ENCODE measurements at places on chromosomes 16 and 17.

- peak; percentile 30 for DNase-seq
These were observed 6.2 kb downstream of the PHOSPHO1 start for GRCh38 chr17:49224198-49224996.

DNA sequence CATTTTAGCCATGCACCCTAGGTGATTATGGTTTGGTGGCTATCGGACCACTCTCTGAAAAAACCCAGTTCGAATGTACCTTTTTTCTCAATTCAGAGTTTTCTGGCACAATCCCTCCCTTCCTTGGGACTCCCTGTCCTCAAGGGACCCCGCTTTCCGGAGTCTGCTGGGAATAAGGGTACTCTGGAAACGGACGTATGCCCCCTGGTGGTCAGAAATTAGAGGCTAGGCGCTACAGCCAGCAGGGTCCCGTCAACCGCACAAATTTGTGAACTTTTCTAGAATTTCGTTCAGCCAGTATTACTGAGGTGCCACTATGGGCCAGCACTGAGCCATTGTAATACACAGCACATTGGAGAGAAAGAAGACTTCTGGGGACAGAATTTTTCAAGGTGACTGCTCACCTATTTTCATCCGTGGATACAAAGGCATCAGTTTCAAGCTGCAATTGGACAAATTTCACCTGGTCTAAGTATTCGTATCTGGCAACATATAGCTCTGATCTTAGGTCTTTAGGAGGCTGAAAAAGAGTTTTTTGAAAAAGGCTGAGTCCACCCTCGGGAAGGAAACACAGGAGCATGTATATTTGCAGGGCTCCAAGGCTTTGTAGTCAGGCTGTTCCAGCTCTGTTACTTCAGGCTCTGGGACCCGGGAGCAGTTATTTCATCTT, 27.1 kb upstream of the CRYBA1 start:
- peak; percentile 94 for DNase-seq

DNA sequence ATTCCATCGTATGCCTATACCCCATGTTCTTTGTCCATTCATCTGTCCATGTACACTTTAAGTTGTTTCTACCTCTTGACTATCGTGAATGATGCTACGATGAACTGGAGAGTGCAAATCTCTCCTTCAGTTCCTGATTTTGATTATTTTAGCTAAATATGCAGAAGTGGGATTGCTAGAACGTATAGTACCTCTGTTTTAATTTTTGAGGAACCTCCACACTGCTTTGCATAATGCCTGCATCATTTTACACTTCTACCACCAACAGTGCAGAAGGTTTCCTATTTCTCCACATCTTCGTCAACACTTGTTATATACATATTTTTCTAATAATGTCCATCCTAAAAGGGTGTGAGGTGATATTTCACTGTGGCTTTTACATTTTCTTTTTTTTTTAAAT, 43.9 kb downstream of the SDR42E1 start:
- no peak for DNase-seq

GRCh38 chr17:12269751-12270150, 249.1 kb downstream of the MAP2K4 start:
- no peak for DNase-seq

GRCh38 chr17:40447148-40447644, 3.9 kb downstream of the IGFBP4 start:
- no peak for DNase-seq

GRCh38 chr17:58532555-58532951, 18.1 kb upstream of the MTMR4 start:
- peak; percentile 78 for DNase-seq

GRCh38 chr17:16477255-16477654, 14.7 kb downstream of the LRRC75A start:
- no peak for DNase-seq

- no peak for DNase-seq
These were observed 171.5 kb downstream of the IRF8 start for GRCh38 chr16:86070484-86070883.

DNA sequence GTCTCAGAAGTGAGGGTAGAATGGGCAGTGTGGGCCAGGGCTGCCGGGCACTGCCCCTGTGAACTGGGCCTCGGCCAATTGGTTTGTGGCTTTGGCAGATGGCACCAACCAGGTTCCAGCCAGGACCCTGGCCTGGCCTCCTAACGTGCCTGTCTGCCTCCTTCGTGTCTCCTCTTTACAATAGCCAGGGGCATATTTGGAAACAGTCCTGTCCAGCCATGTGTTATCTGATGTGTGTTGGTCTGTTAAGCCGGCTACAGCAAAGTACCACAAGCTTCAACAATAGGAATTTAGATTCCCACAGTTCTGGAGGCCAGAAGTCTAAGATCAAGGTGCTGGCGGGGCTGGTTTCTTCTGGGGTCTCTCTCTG, 14.6 kb downstream of the CRISPLD2 start:
- DNase-seq, result no peak

DNA sequence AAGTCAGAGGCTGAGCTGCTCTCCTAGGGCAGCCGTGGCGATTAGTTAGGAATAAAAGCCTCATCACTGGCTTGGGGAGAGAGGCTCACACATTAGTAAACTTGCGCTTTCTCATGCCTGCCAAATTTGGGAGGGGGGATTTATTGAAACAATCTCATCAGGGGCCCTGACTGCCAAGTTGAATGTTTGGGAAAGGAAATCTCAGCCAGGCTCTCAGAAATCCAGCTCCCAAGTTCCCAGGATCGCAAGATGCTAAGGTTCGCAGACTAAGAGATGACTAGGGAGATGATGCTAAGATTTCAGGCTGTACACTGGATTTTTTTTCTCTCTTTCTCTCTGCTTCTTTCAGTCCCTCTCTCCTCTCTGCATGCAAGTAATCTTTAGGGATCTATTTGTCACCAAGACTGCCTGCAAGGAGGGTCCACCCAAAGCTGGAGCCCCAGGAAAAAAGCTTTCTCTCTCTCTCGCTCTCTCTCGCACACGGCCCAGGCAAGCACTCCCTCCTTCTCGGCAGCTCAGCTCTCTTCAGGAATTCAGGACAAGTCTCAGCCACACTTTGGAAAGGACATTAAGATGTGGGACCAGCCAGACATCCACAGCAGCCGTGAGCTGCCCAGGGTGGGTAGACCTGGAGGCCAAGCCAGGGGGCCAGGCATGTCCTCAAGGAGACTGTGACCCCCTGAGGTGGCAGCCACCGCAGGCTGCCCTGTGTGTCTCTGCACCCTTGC, 1.4 kb downstream of the GPR139 start:
- no peak for DNase-seq

GRCh38 chr17:78151514-78152008, 5.4 kb downstream of the C17orf99 start:
- DNase-seq, result no peak

DNA sequence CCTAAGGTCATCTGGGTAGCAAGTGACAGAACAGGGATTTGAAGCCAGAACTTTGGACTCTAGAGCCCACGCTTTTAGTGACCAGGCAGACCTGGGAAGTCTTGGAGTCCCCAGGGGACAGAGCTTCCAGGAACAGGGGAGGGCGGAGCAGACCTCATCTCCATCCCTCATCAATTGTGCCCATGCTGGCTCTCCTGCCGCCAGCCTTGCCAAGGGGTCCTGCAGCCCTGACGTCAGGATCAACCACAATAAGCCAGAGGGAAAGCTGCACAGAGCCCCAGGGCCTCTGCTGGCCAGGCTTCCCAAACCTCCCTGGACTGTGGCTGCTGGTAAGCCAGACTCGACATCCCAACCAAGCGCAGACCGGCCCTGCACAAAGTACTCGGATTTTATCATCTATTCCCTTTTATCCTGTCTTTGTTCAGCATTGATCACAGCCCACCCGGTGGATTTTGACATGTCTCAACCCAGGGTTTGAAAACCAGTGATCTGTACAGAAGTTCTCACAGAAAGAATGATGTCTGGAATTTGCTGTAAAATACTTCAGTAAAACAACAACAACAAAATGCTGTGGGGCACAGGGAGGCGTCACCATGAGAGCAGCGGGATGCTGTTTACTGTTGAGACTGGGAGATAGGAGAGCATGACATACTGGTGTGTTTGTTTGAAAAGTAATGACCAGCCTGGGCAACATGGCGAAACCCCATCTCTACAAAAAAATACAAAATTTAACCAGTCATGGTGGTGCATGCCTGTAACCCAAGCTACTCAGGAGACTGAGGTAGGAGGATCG, 11.8 kb downstream of the C16orf74 start:
- no peak for DNase-seq

DNA sequence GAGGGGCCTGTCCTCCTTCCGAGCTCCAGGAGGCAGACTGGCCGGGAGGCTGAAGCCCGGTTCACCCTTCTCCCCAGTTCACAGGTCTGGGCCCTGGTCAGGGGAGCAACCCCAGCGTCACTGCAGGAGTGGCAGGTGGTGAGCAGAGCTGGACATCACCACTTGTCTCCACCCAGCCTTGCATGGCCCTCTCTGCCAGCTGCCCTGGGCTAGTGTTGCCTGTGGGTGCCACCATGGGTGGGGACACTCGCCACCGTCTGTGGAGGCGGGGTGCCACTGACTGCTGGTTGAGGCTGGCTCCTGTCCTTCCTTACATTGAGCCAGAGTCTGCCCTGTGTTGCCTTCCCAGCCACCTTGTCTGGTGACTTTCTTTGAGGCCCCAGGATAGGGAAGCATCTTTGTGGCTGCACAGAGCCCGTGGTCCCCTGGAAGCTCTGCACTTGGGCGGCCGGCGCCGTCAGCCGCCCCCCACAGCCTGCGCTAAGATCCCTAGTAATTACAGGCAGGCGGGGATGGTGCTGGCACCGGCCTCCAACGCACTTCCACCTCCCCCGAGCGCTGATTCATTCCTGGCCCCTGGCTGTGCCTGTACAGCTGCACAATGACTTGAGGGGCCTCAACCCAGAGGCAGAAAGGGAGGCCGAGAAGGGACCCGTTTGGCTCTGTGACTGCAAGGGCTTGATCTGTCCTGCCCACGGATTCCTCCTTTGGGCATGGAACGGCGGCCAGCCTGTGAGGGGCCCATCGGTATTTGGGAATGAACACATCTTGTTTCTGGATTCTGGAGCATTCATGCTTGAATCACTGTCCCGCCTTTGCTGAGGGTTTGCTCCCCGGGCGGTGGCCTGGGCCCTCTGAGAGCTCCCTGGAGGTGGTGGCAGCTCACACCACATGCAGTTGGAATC, 5.2 kb downstream of the BAIAP2 start:
- no peak for DNase-seq

DNA sequence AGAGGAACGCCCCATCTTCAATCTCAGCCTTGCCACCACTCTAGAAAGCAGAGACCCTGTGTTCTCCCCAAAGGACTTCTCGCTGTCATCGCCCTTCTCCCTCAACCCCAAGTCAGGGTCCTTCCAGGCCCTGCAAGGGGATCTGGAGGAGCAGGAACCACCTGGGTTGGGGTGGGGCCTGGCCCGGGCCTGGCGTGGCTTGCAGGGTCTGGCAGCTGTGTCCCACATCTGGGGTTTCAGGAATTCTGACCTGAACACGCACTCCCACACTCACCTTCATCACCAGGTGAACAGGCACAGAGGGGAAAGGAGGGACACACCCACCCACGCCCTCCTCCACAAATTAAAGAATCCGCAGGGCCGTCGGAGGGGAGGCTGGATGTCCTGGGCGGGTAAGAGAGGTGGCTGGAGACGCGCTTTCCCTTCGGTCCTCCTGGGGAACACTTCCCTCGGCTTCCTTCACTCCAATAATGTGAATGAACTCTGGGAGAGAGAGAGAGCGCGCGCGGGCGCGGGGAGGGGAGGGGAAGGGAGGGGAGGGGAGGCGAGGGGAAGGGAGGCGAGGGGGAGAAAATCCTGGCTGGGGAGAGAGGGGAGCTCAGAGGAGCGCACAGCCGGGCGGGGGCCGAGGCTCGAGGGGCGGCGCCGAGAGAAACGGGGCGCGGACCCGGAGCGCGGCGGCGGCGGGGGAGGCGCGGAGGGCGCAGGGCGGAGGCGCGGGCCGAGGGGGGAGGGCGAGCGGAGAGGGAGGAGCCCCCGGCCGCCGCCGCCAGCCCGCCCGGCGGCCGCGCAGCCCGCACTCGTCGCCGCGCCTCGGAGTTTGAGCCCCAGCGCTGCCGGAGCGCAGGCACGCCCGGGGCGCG, at the start of gene CACNG4:
Gene CACNG4, plus strand, starts transcription at position 799 of the 863 bp plus-strand sequence. CDS start 205 bp downstream, outside the sequence.
- peak; percentile 53 for DNase-seq

GRCh38 chr17:81480140-81481072, 32.2 kb downstream of the ACTG1 start:
- no peak for DNase-seq

DNA sequence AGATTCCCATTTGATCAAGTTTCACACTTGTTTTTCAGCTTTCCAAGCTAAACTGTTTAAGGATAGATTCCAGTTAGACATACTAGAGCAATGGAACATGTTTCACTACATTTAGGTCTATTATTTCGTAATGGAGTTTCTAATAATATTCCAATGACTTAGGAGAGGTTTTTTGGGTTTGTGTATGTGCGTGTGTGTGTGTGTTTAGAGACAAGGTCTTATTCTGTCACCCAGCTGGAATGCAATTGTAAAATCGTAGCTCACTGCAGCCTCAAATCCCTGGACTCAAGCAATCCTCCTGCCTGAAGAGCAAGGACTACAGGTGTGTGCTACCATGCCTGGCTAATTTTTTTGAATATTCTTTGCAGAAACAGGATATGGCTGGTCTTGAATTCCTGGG, 426.3 kb downstream of the ZFHX3 start:
- DNase-seq, result no peak

DNA sequence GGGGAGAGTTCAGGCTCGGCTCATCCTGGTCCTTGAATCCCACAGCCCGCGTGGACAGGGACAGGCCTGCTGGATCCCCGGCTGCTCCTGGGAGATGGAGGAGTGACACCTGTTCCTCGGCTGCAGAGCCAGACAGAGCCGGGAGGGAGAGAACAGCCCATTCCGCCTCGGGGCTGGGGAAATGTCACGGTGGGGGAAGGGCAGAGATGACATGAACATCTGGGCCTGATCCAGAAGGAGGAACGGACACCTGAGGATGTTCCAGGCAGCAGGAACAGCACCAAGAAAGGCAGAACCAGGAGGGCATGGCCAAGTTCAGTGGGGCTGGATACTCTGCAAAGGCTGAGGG, 2.1 kb downstream of the ZNF764 start:
- peak; percentile 26 for DNase-seq

DNA sequence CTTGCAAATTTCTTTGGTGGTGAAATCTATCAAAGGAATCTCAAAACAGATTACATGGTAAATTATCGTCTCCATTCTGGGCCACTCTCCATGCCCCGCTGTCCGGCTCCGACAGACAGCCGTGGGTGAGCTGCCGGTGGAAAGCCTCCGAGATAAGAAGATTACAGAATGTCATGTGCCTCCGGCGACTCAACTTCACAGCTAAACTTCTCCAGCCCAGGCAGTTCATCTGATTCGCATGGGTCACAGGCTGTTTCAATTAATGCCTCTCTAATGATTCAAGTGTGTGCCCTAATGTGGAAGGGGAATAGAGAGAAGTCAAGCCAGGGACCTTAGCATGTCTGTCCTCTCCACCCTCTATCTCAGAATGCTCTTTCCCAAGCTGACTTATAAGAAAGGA, 520.8 kb upstream of the ZFHX3 start:
- DNase-seq, result peak; percentile 72

DNA sequence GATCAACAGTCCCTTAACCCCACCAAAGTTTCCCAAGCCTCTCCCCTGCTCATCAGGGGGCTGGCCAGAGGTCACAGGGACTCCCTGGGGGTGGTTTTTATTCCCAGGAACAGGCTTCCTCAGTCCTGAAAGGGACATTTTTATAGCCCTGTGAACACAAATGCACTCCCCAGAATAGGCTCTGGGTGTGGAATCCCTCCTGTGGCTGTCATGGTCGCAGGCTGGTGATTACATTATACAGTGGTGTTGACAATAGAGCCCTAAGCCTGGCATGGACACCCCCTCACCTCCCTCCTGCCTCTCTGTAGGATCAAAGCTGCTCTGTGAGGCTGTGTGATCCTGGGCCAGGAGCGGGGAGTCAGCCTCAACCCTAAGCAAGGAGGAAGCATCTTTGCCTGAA, 1.4 kb upstream of the CA4 start:
- DNase-seq, result no peak
